Activated CD8-positive, alpha-beta T cell treated with anti-CD3 and anti-CD28 coated beads for 36 hours (primary cell): ENCODE measurements at places on chromosomes 13 and 19. TPM values are rescaled to one million over a fixed set of nuclear protein-coding genes. Genes with fewer than 3 reads are reported as not detected.

Gene ZNF560
- 0.11 TPM for total RNA-seq

- peaks cover 57% of the 10 kb centered on the region for H3K4me1 ChIP-seq
- H3K36me3 ChIP-seq, result peaks cover 38% of the 10 kb centered on the region
- H3K4me3 ChIP-seq, result no peak overlapping the region
- H3K27ac ChIP-seq, result peak overlapping the region; percentile 6
- no peaks in the 10 kb centered on the region for H3K27me3 ChIP-seq
Observed at GRCh38 chr19:14512406-14512961, 5.7 kb downstream of the DNAJB1 start.

GRCh38 chr19:29389495-29389894, 136.3 kb upstream of the VSTM2B start:
- H3K36me3 ChIP-seq, result no peaks in the 10 kb centered on the region
- no peak overlapping the region for H3K4me3 ChIP-seq
- H3K4me1 ChIP-seq, result no peaks in the 10 kb centered on the region
- H3K27me3 ChIP-seq, result no peaks in the 10 kb centered on the region

Gene CALR3
- total RNA-seq, result not detected

- H3K4me3 ChIP-seq, result peak overlapping the region; percentile 44
- no peaks in the 10 kb centered on the region for H3K36me3 ChIP-seq
- peaks cover 38% of the 10 kb centered on the region for H3K4me1 ChIP-seq
- peak; percentile 4 for DNase-seq
- no peak overlapping the region for H3K27ac ChIP-seq
Observed at GRCh38 chr19:31351855-31352195, 2.6 kb upstream of the TSHZ3 start.

DNA sequence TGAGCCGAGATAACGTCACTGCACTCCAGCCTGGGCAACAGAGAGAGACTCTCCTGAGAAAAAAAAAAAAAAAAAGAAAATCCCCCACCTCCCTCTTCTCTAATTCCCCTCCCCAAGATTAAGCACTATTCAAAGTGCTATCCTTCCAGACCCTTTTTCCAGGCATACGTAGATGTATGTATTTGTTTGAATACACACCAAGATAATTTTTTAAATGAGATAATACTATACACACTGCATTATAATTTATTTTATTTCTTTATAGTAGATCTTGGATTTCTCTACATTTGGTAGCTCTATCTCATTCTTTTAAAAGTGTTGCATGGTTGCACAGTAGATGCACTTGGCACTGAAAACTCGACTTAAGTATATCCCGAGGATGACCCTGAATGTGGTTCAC, 32.5 kb downstream of the CAB39L start:
- H3K4me3 ChIP-seq, result no peak overlapping the region
- H3K27me3 ChIP-seq, result no peaks in the 10 kb centered on the region
- DNase-seq, result no peak
- H3K27ac ChIP-seq, result no peak overlapping the region
- H3K4me1 ChIP-seq, result no peaks in the 10 kb centered on the region

Gene MBD3L2
- not detected for total RNA-seq

DNA sequence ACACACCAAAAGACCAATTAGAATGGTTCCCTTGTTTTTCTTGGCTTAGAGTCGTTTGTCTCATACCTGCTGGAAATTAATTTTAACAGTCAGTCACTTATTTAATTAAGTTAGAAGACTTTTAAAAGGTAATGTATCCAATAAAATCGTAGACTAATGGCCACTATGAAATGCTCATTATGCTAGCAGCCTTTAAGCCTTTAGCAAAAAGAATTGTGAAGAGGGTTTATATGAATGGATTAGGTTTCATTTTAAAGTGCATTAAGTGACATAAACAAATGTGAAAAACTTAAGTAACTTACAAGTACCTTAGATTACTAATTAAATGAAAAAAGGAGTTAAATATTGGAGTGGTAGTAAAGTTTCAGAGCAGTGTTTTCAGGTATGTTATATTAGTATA, 139.6 kb downstream of the RXFP2 start:
- no peak overlapping the region for H3K27ac ChIP-seq
- peaks cover 3% of the 10 kb centered on the region for H3K4me1 ChIP-seq
- no peaks in the 10 kb centered on the region for H3K27me3 ChIP-seq

Gene IFNL1
- not detected for total RNA-seq

Gene ZNF208
- 1.6 TPM for total RNA-seq

- DNase-seq, result no peak
- no peak overlapping the region for H3K27ac ChIP-seq
- H3K4me3 ChIP-seq, result no peak overlapping the region
- no peaks in the 10 kb centered on the region for H3K36me3 ChIP-seq
Observed at GRCh38 chr19:18978616-18979015, 37.6 kb upstream of the HOMER3 start.

Gene PSG1
- not detected for total RNA-seq

Gene CDADC1
- 9.0 TPM for total RNA-seq

DNA sequence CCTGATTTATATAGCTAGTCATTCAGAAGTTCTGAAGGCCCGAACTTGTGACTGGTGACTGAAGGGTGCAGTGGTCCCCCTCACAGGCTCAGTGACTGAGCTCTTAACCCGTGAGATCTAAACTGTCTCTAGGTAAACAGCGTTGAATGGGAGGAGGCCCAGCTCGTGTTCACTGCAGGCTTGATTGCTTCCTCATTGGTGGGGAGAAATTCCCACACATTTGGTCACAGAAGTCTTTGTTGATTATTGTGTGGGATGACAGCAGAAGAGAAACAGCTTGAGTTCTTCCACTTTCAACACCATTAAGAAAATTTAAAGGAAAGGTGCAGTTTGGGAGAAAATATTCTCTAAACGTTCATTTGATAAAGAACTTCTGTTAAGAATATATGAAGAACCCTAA, 1178.0 kb downstream of the UQCRFS1 start:
- no peak for DNase-seq
- H3K27me3 ChIP-seq, result no peaks in the 10 kb centered on the region
- no peak overlapping the region for H3K27ac ChIP-seq
- no peaks in the 10 kb centered on the region for H3K4me1 ChIP-seq
- H3K4me3 ChIP-seq, result no peak overlapping the region

Gene GRK1
- 0.09 TPM for total RNA-seq

DNA sequence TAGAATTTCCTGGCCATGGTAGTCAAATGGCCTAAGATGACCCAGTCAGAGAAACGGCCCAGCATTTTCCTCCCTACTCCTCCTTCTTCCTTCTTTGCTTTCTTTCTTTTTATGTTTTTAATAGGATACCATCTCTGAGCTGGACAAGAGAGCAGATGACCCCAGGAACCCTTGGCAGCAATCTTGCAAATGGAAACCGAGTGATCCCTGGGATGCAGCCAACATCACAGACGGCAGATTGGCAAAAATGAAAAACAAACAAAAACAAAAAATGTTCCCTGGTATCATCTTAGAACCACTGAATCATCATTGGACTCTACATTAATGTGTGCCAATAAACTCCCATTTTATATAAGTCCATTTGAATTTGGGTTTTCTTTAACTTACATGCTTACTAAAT, 424.4 kb downstream of the FGF14 start:
- DNase-seq, result no peak
- H3K4me3 ChIP-seq, result no peak overlapping the region
- peaks cover 3% of the 10 kb centered on the region for H3K27me3 ChIP-seq

Gene KLK12
- total RNA-seq, result not detected

- H3K27me3 ChIP-seq, result no peaks in the 10 kb centered on the region
- peaks cover 92% of the 10 kb centered on the region for H3K36me3 ChIP-seq
- no peaks in the 10 kb centered on the region for H3K4me1 ChIP-seq
- no peak overlapping the region for H3K27ac ChIP-seq
Observed at GRCh38 chr19:8811315-8812172, 20.6 kb downstream of the ZNF558 start.

DNA sequence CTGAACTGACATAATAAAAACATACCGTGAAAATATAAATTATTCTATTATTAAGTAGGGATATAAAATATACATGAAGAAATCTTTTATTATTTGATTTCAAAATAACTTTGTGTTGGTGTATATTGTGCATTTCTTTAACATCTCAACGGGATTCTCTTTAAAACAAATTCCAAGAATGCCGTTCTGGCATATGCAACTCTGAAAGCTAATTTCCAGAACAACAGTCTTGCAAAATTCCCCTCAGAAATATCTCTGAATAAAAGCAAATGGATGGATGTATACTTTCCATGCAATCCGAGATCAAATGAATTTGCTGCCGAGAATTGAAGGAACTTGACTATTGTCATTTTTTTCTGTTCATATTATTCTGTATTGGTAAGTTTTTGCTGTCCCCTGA, 1579.8 kb downstream of the PCDH9 start:
- no peak overlapping the region for H3K27ac ChIP-seq
- H3K27me3 ChIP-seq, result no peaks in the 10 kb centered on the region
- DNase-seq, result no peak
- H3K4me1 ChIP-seq, result no peaks in the 10 kb centered on the region
- no peak overlapping the region for H3K4me3 ChIP-seq
- H3K36me3 ChIP-seq, result no peaks in the 10 kb centered on the region

DNA sequence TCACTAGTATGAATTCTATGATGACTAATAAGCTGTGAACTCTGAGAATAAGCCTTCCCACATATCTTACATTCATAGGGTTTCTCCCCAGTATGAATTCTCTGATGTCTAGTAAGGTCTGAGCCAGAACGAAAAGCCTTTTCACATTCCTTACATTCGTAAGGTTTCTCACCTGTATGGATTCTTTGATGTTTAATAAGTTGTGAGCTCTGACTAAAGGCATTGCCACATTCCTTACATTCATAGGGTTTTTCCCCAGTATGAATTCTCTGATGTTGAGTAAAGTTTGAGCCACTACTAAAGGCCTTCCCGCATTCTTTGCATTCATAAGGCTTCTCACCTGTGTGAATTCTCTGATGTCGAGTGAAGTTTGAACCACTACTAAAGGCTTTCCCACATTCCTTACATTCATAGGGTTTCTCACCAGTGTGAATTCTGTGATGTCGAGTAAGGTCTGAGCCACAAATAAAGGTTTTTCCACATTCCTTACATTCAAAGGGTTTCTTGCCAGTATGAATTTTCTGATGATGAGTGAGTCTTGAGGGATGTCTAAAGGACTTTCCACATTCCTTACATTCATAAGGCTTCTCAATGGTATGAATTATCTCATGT, 30.7 kb upstream of the ZFP82 start:
- H3K27ac ChIP-seq, result no peak overlapping the region
- no peak overlapping the region for H3K4me3 ChIP-seq
- no peak for DNase-seq
- H3K27me3 ChIP-seq, result no peaks in the 10 kb centered on the region
- peaks cover 73% of the 10 kb centered on the region for H3K36me3 ChIP-seq

GRCh38 chr19:32416749-32417456, 11.3 kb downstream of the DPY19L3 start:
- no peak for DNase-seq
- H3K36me3 ChIP-seq, result peaks cover 33% of the 10 kb centered on the region
- H3K4me1 ChIP-seq, result peaks cover 10% of the 10 kb centered on the region
- H3K27ac ChIP-seq, result no peak overlapping the region
- no peak overlapping the region for H3K4me3 ChIP-seq

- H3K27ac ChIP-seq, result no peak overlapping the region
- no peak for DNase-seq
Observed at GRCh38 chr19:3171894-3172672, 6.5 kb upstream of the S1PR4 start.

- no peak for DNase-seq
- H3K4me3 ChIP-seq, result no peak overlapping the region
- peaks cover 5% of the 10 kb centered on the region for H3K27me3 ChIP-seq
- no peaks in the 10 kb centered on the region for H3K4me1 ChIP-seq
Observed at GRCh38 chr13:100825557-100825956, 151.0 kb upstream of the TMTC4 start.

Gene ZNF563
- total RNA-seq, result 7.1 TPM

Gene WDR88
- total RNA-seq, result not detected

Gene MRPL4
- total RNA-seq, result 153 TPM

DNA sequence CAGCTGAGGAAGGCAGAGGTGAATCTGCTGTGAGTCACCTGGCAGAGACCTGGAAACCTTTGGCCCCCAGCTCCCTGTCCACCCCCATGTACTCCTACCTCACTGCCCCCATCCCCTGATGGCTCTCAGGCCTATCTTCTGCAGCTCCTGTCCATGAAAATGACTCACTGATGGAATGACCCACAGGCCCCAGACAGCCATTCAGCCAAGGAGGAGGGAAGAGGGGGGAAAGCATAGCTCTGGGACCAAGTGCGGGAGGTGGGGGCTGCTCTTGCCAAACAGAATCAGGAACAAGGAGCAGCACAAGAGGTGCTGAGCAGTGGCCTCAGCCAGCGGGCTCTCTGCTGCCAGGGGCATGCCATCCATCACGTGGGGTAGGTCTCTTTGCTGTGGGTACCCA, 111.4 kb upstream of the C1QTNF9B start:
- no peak overlapping the region for H3K4me3 ChIP-seq
- DNase-seq, result no peak
- no peak overlapping the region for H3K27ac ChIP-seq
- no peaks in the 10 kb centered on the region for H3K27me3 ChIP-seq
- no peaks in the 10 kb centered on the region for H3K36me3 ChIP-seq
- H3K4me1 ChIP-seq, result no peaks in the 10 kb centered on the region

DNA sequence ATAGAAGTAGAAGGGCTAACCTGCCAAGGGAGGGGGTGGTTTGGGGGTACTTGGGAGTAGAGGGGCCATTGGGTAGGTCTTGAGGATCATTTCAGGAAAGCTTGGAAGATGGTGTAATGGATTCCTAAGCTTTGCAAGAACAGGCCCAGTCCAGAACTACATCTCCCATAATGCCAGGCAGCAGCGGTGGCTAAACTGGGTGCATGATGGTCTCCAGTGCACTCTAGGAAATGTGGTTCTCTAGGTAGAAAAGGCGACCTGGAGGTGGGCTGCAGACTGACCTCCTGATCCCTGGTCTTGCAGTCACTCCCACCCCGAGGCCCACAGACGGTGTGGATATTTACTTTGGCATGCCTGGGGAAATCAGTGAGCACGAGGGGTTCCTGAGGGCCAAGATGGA, 3.8 kb downstream of the APLP1 start:
- H3K36me3 ChIP-seq, result no peaks in the 10 kb centered on the region
- H3K4me1 ChIP-seq, result peaks cover 13% of the 10 kb centered on the region
- DNase-seq, result no peak
- peaks cover 35% of the 10 kb centered on the region for H3K27me3 ChIP-seq
- H3K4me3 ChIP-seq, result no peak overlapping the region

Gene EDNRB
- total RNA-seq, result not detected

Gene KCNJ14
- 1.3 TPM for total RNA-seq
